Inflammatory macrophage treated with lipopolysaccharide for 1 hour (primary cell): ENCODE measurements at places on chromosomes 3 and 15.

- no peak for DNase-seq
Observed at GRCh38 chr15:76433798-76434400, 97.3 kb downstream of the ISL2 start.

GRCh38 chr3:50658416-50658815 lies 16.3 kb upstream of the DOCK3 start:
- DNase-seq: no peak

DNA sequence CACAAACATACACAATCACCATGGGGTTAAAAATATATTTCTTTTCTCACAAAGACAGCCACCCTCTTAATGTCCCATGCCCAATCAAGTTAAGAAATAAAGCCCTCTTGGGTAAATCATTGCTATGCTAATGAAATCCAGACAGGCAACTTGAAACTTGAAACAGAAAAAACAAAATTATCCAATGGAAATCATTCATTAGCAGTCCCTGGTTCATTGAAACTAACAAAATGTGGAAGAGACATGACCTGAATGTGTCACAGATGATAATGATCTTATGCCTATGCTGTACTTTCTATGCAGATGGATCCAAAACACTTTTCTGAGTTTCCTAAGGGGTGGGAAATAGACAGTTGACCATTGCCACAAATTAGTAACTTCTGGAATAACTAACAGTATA lies 983.7 kb downstream of the MCTP2 start:
- no peak for DNase-seq

DNA sequence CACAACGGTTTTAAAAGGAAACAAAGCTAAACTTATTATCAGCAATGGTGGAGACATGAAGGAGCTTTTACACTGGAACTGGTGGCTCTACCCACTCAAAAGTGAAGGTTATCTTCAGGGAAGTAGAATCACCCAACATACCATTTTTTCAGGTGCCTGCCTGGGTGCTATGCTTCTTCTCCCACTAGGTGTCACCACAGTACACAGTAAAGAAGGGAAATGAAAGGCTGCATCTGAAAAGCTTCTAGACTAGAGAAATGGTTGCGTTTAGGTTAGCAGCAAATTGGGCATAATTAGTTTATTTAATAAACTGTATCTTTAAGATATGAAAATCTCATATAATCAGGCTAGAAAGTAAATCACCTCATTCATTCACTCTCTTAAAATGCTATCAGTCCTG lies 47.0 kb upstream of the SELENOK start:
- peak; percentile 45 for DNase-seq

GRCh38 chr15:78921940-78922339 lies 22.9 kb downstream of the CTSH start:
- no peak for DNase-seq

DNA sequence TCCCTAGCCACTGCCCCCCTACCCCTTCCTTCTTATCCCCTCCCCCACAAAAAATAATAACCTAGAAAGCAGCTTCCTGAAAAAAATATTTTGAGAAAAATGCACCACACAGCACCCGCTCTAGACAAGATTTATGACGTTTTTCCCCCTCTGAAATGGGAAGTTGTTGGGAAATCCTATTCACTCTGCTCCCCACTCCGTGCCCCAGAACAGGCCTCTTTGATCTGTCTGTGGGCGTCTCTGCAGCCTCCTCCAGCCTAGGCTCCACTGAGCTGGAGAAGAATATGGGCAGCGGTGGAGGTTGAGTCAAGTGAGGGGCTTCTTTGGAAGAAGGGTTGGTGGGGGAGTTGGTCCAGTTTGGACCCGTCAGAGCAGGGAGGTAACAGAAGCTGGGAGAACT lies 28.5 kb upstream of the POLG start:
- peak; percentile 74 for DNase-seq

- DNase-seq: peak; percentile 39
Observed at GRCh38 chr3:129432671-129433070, 4.2 kb upstream of the EFCAB12 start.

DNA sequence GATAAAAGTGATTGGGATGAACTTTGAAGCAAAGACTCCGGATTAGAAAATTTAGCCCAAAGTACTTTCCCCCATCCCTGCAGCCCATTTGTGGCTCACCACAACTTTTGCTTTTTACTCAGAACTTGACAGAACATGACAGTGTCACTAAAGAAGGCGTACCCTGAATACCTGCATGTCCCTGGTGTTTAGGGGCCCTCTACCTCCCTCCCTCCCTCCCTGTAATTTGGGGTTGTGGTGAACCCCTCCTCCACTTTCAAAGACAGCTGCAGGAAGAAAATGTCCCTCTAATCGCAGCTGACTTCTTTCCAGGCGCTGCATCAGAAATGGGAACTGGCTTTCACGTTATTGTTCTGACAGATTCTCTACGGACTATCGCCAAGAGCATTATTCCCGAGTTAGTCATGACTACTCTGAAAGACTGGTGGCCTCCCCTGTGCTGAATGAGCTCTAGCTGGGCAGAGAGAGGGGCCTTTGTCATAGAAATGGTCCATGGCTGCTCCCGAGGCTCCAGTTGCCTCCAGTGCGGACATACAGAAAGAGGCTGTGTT lies 93.2 kb upstream of the ARHGEF3 start:
- DNase-seq: no peak

GRCh38 chr15:43879386-43880355 lies 52.9 kb downstream of the WDR76 start:
- no peak for DNase-seq

GRCh38 chr3:161221806-161222600 lies 892 bp downstream of the NMD3 start:
- DNase-seq: peak; percentile 48

- no peak for DNase-seq
Observed at GRCh38 chr3:37885814-37886213, 24.1 kb downstream of the CTDSPL start.

DNA sequence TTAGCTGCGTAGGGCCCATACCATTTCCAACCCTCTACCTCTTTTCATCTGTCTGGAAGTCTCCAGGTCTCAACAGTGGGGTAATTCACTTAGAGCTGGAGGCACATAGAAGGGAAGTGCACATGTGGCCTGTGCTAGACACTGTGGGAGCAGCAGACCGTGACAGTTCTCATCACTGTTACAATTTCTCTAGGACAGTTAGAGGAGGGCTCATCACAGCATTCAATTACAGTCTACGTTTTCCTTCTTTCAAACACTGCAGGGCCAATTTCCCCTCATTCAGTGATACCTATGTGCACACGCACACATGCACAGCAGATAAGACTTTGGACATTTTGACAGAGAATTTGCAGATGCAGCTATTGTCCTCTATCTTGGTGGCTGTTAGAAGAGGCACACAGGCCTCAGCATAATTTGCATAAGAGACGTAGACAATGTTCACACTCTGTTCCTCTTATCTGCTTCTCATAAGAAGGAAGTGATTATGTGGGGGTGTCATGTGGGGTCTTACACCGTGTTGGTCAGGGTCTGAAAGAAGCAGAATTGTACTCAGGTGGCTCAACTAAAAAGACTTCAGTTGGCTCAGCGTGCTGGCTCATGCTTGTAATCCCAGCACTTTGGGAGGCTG lies 12.6 kb upstream of the HRG start:
- no peak for DNase-seq

DNA sequence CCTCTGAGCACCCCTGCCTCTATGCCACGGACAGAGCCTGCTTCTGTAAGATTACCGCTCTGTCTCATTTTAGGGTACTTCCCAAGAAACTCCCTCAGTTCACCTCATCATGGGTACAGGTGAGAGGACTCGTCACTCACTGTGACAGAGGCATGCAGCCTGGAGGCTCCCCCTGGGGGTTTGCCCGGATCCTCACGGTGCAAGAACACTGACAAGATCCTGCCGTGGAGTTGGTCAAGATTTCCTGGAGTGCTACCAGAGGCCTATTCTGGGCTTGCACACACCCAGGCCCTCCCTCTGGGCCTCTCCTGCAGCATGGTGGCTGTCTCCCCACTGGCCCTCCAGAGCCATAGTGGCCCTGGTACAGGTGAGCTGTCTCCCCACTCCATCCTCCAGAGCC lies 103.1 kb upstream of the TNIK start:
- DNase-seq: no peak

DNA sequence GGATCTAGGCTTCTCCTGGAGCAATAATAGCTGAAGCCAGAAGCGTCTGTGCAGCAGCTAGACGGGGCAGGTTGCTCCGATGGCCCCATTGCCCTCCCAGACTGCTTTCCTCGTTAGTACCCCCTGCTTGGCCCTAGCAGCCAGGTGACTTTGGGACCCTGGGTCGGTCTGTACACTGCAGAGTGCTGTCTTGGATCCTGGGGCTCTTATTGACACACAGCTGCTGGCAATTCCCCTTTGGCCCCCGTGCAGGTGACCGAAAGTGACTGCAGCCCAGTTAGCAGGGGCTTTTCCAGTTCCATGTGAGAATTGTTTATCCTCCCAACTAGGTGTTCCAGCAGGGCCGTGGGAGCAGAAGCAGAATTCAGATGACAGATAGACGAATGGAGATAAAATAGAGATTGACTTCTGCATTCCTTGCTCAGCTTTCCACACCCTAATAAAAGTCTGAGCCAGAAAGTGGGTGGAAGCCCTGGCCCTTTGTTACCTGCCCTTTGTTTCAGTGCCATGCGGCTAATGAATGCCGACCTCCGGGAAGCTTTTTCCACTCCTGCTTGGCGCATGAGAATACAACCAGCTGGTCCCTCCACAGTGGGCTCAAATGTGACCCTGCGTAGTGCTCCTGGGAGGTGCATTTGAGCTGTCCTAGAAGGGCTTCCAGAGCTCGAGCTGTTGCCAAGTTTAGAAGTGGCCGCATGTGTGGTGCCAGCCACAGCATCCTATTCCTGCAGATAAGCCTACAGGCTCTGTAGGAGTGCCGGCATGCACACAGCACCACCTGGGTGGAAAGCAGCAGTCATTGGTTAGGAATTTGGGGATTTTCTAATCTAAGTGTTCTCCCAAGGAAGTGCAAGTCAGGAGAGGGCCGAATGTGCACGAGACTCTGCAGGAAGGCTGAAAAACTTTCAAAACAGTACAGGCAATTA lies 94.4 kb downstream of the SLCO3A1 start:
- DNase-seq: peak; percentile 49

DNA sequence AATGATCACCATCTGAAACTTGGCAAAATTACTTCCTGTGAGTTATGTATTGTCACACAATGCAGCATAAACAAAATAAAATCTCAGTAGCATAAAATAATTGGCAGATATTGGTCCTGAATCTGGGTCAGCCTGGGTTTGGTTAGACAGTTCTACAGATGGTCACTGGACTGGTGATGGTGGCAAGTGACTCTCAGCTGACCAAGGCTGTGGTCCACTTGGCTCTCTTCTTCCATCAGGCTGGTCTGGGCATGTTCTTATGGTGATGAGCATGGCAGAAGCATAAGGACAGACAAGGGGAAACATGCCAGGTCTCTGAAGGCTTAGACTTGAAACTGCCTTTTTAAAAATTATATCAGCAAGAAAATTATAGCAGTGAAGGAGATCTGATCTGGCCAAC lies 1205.0 kb upstream of the EPHA6 start:
- no peak for DNase-seq

DNA sequence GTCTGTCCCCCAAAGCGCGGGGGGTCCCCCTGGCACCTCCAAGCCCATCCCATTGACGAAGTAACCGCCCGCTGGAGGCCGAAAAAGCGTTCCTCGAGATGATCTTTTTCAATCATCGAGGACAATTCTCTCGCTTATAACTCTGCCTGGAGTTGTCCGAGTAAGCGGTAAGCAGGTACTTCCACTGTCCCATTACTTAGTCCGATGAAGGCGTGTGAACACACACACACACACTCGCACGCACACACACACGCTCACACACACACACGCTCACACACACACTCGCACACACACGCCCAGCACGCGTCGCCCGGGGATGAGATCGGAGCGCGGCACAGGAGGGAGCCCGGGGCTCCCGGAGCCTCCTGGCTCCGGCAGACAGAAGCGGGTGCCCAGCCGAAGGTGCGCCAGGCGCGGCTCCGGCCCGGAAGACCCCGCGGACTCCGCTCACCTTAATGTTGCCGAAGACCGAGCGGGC lies 430 bp downstream of the SLCO2A1 start:
- DNase-seq: no peak

- DNase-seq: no peak
Observed at GRCh38 chr3:16132190-16132589, 42.3 kb upstream of the GALNT15 start.

DNA sequence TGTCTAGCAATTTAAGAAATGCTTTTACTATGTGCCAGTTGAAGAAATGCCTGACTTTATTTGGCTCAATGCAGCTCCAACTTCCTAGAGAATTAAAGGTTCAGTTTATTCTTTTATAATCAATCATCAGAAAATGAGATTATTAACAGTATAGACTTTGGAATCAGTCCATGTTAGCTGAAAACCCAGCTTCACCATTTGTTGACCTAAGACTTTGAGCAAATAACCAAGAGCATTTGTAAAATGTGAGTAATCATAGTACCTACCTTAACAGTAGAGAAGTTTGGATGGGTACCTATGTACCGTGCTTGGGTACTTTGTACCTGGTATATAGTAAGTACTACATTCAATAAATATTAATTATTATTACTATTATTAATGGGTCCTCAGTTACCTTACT lies 105.9 kb downstream of the RARB start:
- no peak for DNase-seq
